Stimulated activated CD8-positive, alpha-beta memory T cell treated with anti-CD3 and anti-CD28 coated beads, Interleukin-7, amount 100 ng/mL, for 1 hour (primary cell): ENCODE measurements at places on chromosomes 2 and 18.

DNA sequence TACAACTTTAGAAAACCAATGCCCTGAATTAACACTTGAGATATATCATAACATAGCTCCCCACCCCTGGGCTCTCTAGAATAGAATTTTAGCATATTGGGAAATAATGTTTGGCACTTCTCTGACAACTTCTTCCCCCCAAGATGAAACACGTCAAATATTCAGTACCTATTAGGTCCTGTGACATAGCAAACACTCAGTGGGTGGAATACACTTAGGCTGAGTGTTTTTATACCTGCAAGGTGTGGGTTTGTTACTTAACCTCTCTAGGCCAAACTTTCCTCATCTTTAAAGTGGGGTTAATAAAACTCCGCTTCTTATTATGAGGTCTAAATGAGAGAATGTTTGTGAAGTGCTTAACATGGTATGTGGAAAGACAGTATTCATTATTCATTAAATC, 56.1 kb downstream of the LAMA3 start:
- DNase-seq = no peak

GRCh38 chr2:233418761-233419546, 64.7 kb downstream of the DGKD start:
- DNase-seq = no peak

DNA sequence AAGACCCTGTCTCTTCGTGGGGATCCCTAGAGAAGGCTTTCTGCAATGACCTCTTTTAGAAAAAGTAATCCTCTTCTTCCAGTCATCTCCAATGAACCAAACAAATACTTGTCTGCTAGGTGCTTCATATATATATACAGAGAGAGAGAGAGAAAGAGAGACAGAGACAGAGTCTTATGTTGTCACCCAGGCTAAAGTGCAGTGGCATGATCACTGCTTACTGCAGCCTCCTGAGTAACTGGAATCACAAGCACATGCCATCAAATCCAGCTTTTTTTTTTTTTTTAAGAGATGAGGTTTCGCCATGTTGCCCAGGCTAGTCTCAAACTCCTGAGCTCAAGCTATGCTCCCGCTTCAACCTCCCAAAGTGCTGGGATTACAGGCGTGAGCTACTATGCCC, 18.6 kb upstream of the PKDCC start:
- DNase-seq = no peak

DNA sequence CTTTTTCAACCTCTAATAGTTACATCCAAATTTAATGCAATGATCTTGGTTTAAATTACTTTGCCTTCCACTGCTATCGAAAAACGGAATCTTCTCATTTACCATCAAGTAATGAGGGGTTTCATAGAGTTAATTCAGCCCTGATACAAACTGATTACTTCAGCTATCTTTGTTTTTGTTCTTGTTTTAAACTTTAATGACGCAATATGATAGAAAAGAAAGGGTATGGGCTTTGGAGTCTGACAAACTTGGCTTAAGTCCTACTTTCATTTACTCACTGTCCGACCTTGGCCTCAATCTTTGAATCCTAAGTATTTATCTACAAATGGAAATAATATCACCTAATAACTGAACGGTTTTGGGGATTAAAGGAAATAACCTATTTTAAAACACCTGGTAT, 16.1 kb downstream of the ADAM17 start:
- DNase-seq = no peak

GRCh38 chr18:74375999-74376398, 60.4 kb downstream of the C18orf63 start:
- no peak for DNase-seq
